ENCODE measurements at places on chromosomes 5 and 9. TPM values are rescaled to one million over a fixed set of nuclear protein-coding genes. Genes with fewer than 3 reads are reported as not detected.
A peak's percentile ranks its signal among the peaks of the same experiment; 100 is the strongest.

GRCh38 chr5:135739383-135739981 is 95.0 kb upstream of the SLC25A48 start:
- peak; percentile 53 for DNase-seq

GRCh38 chr5:172646716-172647285 is 5.7 kb downstream of the NEURL1B start:
- no peak for DNase-seq

The IL7R gene
- 0.44 TPM for total RNA-seq

The INSL4 gene
- not detected for total RNA-seq

The SMC2 gene
- 11.7 TPM for total RNA-seq

The SH3PXD2B gene
- total RNA-seq, result 114 TPM

All from osteocyte (in vitro differentiated cells).